ENCODE measurements at places on chromosomes 12 and 14. TPM values are rescaled to one million over a fixed set of nuclear protein-coding genes. Genes with fewer than 3 reads are reported as not detected.

The KLRB1 gene
- total RNA-seq: not detected

The KIF21A gene
- 21.7 TPM for total RNA-seq

The TPPP2 gene
- not detected for total RNA-seq

The PRICKLE1 gene
- 16.2 TPM for total RNA-seq

The IFI27L1 gene
- total RNA-seq: 7.8 TPM

The ASIC1 gene
- total RNA-seq: 6.3 TPM

DNA sequence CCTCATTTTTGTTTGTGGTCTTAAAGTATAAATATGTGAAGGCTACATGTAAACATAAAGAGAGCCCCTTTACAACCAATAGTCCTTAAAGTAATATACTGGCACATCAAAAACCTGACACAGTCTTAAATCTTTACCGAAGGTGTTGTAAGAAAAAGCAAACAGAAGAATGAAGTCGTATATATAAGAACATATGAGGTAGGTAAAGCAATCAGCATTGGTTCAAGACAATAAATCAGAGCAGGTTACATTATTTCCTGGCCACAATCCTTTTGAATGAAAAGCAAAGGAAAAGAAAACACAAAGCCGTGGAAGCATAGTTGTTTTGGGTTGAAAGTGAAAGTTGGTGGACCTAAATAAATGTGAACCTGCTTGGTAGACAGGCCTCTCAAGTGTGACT lies 183.7 kb upstream of the STXBP6 start:
- no peak for DNase-seq

DNA sequence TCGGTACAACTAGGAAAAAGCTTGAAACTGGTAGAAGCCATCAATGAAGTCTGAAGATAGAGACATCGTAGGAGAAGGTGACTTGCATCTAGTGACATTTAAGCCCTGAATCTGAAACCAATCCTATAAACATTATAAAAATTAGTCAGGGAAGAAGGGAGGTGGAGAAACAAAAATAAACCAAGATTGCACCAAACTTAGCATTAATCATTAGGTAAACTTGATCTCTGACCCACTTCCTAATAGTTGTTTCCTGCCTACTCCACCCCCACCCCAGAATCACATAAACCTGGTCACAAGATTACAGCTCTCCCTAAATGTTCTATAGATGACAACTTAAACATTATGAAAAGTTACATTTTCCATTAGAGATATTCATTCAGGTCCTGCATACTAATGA lies 40.4 kb downstream of the TSPAN19 start:
- DNase-seq: peak; percentile 42

DNA sequence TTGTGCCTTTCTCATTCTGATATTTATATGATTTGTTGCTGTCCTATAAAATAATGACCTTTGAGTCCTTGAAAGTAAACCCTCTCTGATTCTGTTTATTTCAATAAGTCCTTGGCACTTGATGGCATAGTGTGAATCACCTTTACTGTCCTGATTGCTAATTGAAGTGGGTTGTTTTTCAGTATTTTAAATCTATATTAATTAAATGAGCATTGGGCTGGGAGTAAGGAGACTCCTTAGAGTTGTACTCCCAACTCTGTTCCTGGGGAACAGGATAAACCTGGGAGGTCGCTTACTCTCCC lies 235.7 kb downstream of the EGLN3 start:
- no peak for DNase-seq

- DNase-seq: peak; percentile 19
Measured at GRCh38 chr12:15404485-15404884, 82.2 kb downstream of the PTPRO start.

- peak; percentile 83 for DNase-seq
Measured at GRCh38 chr14:36942522-36943245, 229.7 kb downstream of the SLC25A21 start.

- no peak for DNase-seq
Measured at GRCh38 chr12:53871367-53871766, 67.3 kb upstream of the HOXC13 start.

DNA sequence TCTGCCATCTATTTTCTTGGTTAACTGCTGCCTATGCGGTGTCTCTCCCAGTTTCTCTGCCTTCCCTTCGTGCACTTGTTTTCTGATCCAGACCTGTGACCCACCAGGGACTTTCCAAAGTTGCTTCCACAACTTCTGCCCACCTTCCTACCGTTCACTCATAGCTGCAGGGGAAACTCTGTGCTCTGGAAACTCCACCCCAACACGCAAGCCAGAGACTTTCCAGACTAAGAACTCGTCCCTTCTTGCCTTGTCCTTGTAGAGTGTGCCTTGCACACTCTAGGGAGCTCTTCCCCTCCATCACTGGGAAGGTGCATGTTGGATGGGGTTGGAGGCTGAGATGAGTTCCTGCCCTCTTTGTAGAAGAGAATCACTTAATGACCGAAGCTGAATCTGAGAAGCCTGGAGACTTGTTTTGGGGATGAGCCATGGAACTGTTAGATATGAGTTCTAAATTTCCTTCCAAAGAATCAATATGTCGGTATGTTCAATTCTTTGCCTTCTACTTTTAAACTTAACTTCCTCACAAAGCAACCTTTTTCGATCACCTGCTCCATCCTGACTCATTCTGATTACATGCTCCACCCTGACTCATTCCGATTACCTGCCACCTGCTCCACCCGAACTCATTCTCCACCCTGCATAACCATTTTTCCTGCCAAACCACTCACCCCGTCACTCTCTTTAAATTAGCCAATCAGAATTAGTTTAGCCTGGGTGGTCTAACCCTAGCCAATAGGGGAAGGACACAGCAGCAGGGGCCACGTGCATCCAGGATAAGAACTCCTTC lies 82.1 kb upstream of the CAPRIN2 start:
- peak; percentile 58 for DNase-seq

- no peak for DNase-seq
Measured at GRCh38 chr14:104121142-104121541, 17.2 kb upstream of the KIF26A start.

DNA sequence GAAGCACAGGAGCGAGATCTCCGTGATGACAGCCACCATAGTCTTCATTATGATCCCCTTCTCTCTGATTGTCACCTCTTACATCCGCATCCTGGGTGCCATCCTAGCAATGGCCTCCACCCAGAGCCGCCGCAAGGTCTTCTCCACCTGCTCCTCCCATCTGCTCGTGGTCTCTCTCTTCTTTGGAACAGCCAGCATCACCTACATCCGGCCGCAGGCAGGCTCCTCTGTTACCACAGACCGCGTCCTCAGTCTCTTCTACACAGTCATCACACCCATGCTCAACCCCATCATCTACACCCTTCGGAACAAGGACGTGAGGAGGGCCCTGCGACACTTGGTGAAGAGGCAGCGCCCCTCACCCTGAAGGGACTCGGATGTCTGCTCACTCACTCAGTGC lies 775 bp downstream of the OR10P1 start:
- no peak for DNase-seq

DNA sequence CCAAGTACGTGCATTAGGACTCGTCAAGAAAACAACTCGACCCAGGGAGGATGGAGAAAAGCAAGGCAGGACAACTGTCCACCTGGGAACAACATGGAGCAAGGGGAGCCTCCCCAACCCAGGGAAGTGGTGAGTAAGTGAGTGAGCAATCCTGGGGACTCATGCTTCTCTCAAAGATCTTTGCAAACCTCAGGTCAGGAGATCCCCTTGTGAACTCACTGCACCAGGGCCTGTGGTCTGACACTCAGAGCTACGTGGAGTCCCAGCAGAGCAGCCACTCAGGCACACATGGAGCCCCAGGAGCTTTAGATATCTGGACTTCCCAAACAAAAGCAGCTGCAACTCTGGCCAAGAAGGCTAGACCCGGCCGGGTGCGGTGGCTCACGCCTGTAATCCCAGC lies 12.2 kb upstream of the OR5AU1 start:
- DNase-seq: no peak

DNA sequence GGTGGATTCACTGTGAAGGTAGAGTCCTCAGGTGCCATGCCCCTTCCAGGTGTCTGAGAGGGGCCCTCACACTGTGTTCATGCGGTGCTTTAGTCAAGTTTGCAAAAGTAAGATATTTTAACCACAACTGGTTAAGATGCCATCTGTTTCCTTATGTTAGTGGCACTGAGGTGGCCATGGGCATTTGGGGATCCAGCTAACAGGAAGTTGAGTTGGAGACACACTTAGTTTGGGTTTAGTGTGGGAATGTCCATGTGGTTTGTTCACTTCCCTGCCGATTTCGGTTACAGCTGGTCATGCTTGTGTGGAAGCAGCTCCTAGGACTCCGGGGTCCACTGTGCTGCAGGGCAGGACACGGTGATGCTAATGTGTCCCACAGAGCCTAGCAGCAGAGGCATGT lies 17.3 kb upstream of the ABHD12B start:
- no peak for DNase-seq

GRCh38 chr14:55699131-55700057 lies 119.4 kb downstream of the KTN1 start:
- peak; percentile 99 for DNase-seq

DNA sequence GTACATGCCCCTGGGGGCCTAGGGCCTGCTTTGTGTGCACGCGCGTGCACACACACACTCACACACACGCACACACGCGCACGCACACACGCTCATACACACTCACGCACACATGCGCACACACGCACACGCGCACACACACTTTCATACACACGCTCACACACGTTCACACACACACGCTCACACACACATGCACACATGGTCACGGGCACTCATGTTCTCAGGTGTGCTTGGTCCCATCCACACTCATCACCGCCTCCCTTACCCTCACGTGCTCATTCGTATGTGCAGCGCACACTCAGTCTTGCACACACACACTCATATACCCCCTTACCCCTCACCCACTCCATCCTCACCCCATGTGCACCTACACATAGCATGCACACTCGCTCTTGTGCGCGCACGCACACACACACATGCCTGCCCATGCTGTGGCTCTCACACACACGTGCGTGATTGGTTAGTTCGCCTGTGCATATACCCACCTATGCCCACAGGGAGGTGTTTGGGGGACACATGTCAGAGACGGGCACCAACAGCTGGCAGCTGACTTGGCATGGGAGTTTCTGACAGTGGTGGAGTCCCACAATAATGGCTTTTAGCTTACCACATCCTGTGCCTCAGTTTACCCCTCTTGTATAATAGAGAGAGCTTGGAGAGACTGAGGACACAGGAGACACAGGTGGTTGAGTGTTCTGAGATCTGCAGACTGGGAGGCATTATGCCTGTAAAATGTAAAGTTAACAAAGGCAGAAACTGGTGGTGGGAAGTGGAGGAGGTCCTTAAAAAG lies 28.7 kb downstream of the TSPAN9 start:
- DNase-seq: no peak

GRCh38 chr12:40105265-40105514 lies 691 bp downstream of the SLC2A13 start:
- DNase-seq: peak; percentile 26

GRCh38 chr12:88693837-88694445 lies 113.7 kb upstream of the KITLG start:
- peak; percentile 51 for DNase-seq

- DNase-seq: no peak
Measured at GRCh38 chr14:23077962-23078361, 17.0 kb downstream of the ACIN1 start.

- DNase-seq: no peak
Measured at GRCh38 chr14:36281309-36281708, 39.1 kb downstream of the MBIP start.

DNA sequence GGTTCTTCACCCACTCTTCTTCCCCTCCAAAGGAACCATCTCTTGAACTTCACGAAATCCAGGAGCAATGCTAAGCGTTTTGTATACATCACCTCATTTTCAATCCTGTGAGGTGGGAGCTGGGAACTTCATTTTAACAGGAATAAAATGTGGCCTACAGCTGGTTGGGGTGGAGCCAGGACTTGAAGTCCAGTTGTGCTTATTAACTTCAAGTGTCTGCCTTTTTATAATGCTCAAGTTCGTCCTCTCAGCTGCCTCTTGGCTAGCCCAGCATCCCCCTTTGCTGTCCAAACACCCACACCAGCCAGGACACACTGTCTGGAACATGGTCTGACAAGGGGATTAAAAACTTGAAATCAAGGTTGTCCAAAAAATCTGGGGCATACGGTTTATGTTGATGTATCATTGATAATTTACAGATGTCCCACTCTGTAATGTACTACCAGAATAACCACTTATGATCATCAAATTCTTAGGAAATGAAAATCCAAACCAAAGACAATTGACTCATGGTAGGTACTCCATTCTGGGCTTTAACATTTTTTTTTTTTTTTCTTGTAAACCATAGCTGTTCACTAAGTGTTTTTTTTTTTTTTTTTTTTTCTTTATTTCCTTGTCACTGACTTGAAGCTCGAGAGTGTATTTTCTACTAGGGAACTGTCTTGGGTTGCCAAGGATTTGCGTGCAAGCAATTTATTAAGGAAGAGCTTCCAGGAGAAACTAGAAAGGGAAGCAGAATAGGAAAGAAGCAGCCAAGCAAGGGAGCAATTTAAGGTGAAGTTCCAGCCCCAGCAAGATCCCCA lies 252.3 kb downstream of the EFCAB11 start:
- no peak for DNase-seq

DNA sequence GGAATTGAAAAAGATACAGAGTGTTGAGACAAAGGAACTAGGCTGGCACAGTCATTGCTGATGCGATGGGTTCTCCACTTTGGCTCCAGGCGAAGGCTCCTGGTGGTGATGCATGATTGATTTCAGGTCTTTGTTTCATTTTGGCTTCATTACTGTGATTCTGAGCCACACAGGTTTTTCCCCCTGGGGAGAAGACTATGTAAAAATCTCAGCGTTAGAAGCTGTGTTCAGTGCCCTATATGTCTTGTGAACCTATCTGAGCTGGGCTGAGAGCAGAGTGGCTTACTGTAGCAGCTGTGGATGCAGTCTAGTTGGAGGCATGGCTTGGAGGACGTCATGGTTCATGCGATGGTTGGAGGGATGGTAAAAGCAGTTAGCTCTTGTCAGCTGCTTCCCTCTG lies 54.0 kb downstream of the GPATCH2L start:
- no peak for DNase-seq

DNA sequence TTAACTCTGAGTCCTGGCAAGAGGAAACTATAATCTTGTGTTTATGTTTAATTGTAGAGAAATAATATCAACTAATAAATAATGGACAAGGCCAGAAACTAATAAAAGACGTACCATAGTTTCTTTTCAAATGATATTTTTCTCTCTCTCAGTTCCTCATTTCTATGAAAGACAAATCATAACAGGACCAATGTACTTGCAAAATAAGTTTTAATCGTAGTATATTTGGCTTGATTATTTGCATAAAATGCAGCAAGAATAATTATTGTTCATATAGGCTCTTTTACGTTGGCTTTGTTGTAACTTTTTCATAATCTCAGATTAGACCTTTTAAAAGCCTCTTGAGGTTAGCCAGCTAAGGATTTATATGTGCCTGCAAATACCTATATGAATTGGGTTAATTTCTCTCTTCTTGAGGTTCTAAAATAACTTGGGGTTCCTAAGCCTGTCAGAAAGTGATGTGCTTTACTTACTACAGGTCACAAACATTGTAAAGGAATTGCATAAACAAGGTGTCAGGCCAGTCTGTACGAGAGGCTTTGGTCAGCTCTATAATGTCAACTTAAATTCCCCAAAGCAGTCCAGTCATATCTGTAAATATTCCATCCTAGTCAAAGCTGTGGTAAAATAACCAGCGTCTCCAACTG lies 152.8 kb upstream of the PTPRQ start:
- peak; percentile 6 for DNase-seq
